ENCODE measurements at places on chromosomes 11 and 22.

DNA sequence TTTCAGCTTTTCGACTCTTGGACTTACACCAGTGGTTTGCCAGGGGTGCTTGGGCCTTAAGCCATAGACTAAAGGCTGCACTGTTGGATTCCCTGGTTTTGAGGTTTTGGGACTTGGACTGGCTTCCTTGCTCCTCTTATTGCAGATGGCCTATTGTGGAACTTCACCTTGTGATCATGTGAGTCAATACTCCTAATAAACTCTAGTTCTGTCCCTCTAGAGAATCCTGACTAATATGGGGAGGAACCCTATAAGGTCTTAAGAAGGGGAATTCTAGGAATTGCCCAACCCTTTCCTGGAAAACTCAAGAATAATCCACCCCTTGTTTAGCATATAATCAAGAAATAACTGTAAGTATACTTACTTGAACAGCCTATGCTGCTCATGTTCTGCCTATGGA is 491.8 kb downstream of the TMEM135 start:
- no peak for DNase-seq

GRCh38 chr11:4048340-4048739 is 46.3 kb upstream of the RRM1 start:
- DNase-seq: no peak

GRCh38 chr11:19705936-19706335 is 6.7 kb upstream of the NAV2 start:
- DNase-seq: no peak

DNA sequence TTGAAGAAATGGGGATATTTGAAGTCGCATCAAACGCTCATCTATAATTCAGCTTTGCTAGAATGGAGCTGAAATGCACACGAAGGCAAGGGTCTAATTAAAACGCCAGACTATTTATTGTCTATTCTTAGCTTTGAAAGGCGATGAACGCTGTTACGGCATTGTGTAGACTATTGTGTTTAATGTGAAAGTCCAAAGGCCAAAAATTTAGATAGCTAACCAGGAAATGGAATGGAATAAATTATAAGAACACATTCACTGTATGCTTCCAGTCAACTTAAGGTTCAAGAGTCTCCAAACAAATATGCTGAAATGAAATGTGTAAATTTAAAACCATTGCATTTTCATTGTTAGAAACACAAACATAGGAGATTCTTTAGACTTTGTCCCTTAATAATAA is 186.2 kb downstream of the CWF19L2 start:
- DNase-seq: no peak

DNA sequence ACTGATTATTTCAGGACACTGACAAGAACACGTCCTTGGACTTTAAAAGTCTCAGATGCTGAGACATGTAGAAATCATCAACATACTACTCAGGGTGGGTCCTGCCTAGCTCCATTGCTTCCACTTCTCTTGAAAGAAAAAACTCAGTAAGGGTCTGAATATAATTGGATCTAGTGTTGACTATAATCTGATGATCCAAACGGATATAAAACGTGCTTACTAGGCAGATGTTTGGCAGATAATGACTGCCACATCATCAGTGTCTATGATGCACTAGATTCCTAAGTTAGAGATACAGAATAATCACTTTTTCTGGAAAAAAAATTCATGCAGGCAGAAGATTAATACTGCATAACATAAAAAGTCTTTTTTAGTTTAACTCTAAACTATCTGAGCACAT is 21.6 kb downstream of the GUCY1A2 start:
- DNase-seq: no peak

DNA sequence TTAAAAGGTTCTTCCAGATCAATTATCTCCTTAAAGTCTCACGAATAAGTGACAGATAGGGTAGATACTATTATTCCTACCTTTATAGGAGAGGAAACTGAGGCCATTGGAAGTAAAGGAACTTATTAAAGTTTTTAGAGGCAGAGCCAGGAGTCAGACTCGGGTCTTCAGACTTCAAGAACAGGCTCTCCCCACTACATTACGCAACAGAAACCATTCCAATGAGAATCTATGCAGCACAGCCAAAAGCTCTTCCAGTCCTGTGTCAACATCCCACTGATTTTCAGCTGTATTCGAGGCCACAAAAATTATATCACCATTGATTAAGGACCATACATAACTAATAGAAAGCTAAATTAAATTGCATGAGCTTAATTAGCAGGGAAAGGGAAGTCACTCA is 77.4 kb downstream of the RELT start:
- DNase-seq: no peak
